Suprapubic skin (tissue), 4 donors: ENCODE measurements at places on chromosomes 1 and 21. TPM values are rescaled to one million over a fixed set of nuclear protein-coding genes. Genes with fewer than 3 reads are reported as not detected.

DNA sequence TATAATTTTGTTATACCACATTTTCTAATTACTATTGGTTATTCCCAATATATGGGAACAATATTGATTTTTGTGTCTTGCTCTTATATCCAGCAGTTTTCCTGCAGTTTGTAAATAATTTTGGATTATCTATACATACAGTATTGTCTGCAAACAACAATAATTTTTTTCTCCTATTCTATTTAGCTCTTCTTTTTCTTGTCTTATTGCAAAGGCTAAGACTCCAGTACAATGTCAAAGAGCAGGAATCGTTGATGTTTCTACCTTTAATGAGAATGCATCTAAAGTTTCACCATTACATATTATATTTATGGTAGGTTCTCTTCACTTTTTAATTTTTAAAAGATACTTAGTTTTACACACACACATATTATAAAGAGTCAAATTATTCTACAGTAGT, 4.1 kb upstream of the AVPR1B start:
- H3K27me3 ChIP-seq, result peaks cover 14% of the 10 kb centered on the region
- peaks cover 11% of the 10 kb centered on the region for H3K4me1 ChIP-seq
- DNase-seq, result no peak
- no peak overlapping the region for H3K4me3 ChIP-seq
- no peaks in the 10 kb centered on the region for H3K36me3 ChIP-seq

- H3K36me3 ChIP-seq, result no peaks in the 10 kb centered on the region
- peak overlapping the region; percentile 55 for H3K27ac ChIP-seq
- no peak for DNase-seq
- no peaks in the 10 kb centered on the region for H3K27me3 ChIP-seq
- H3K4me1 ChIP-seq, result peaks cover 3% of the 10 kb centered on the region
Measured at GRCh38 chr21:36846631-36847030, 119.8 kb downstream of the HLCS start.

- no peak for DNase-seq
- no peaks in the 10 kb centered on the region for H3K27me3 ChIP-seq
- H3K36me3 ChIP-seq, result peaks cover 94% of the 10 kb centered on the region
- no peaks in the 10 kb centered on the region for H3K4me1 ChIP-seq
- H3K27ac ChIP-seq, result no peak overlapping the region
- no peak overlapping the region for H3K4me3 ChIP-seq
Measured at GRCh38 chr1:39328586-39329121, 124.2 kb downstream of the MACF1 start.

GRCh38 chr21:45620201-45620923, 23.2 kb upstream of the PCBP3 start:
- DNase-seq, result no peak
- H3K27me3 ChIP-seq, result peaks cover 53% of the 10 kb centered on the region
- H3K4me3 ChIP-seq, result no peak overlapping the region
- no peaks in the 10 kb centered on the region for H3K4me1 ChIP-seq
- no peak overlapping the region for H3K27ac ChIP-seq
- no peaks in the 10 kb centered on the region for H3K36me3 ChIP-seq

DNA sequence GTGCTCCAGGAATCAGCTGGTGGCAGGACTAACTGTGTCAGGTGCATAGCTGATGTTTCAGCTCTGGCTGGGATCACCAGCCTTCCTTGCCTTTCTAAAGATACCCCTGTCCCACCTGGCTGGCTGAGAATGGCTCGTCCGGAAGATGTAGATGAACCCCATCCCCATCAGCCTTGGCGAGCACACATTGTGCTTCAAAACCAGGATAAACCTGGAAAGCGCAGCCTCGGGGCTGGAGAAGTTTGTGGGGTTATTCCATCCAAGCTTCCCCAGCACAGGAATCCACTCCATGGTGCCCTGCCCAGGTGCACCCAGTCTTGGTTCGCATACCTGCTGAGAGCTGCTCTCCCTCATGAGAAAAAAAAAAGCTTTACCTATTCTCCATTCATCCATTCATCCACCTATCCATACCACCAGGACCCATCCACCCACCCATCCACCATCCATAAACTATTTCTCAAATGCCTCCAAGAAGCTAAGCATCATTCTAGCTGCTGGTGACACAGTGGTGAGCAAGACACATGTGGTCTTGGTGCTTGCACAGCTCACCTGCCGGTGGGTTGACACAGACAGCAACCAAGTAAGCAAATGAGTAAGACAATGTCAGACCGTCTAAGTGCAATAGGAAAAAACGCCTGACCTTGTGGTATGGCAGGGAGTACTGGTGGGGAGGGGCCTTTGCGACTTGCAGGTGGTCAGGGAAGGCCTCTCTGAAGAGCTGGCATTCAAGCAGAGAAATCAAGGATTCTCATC, 94.0 kb downstream of the DMRTB1 start:
- H3K27ac ChIP-seq, result no peak overlapping the region
- H3K4me1 ChIP-seq, result peaks cover 3% of the 10 kb centered on the region
- H3K4me3 ChIP-seq, result no peak overlapping the region
- peak; percentile 29 for DNase-seq
- H3K27me3 ChIP-seq, result no peaks in the 10 kb centered on the region
- no peaks in the 10 kb centered on the region for H3K36me3 ChIP-seq

- peak overlapping the region; percentile 65 for H3K4me3 ChIP-seq
- no peak for DNase-seq
- H3K27ac ChIP-seq, result peak overlapping the region; percentile 92
- no peaks in the 10 kb centered on the region for H3K27me3 ChIP-seq
- H3K36me3 ChIP-seq, result peaks cover 3% of the 10 kb centered on the region
Measured at GRCh38 chr21:39184050-39184980, 1.1 kb upstream of the PSMG1 start.

GRCh38 chr1:56803561-56804156, 15.5 kb downstream of the FYB2 start:
- no peak overlapping the region for H3K27ac ChIP-seq
- H3K27me3 ChIP-seq, result no peaks in the 10 kb centered on the region
- H3K4me3 ChIP-seq, result no peak overlapping the region
- no peak for DNase-seq
- no peaks in the 10 kb centered on the region for H3K4me1 ChIP-seq

- no peaks in the 10 kb centered on the region for H3K4me1 ChIP-seq
- no peak overlapping the region for H3K4me3 ChIP-seq
- no peaks in the 10 kb centered on the region for H3K27me3 ChIP-seq
- peak; percentile 43 for DNase-seq
Measured at GRCh38 chr1:54439550-54440223, 33.5 kb upstream of the SSBP3 start.

DNA sequence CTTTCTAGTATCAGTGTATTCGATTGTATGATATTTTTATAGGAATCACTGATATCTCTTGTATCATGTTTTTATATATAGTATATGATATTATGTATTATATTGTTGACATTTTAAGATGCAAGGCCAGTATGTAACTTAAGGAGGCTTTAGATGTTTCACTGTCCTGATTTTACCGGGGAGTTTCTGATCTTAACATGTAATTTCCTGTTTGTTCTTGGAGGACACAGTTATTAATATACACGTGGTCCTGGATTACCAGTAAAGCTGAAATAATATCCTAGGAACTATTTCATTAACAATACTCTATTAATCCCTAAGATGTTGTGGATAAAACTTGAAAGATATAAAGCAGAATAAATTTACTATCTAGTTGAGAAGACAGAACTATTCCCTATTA, 19.5 kb downstream of the SDCCAG8 start:
- no peaks in the 10 kb centered on the region for H3K27me3 ChIP-seq
- H3K27ac ChIP-seq, result no peak overlapping the region
- no peak for DNase-seq
- H3K4me3 ChIP-seq, result no peak overlapping the region
- peaks cover under 1% of the 10 kb centered on the region for H3K4me1 ChIP-seq
- peaks cover 46% of the 10 kb centered on the region for H3K36me3 ChIP-seq

DNA sequence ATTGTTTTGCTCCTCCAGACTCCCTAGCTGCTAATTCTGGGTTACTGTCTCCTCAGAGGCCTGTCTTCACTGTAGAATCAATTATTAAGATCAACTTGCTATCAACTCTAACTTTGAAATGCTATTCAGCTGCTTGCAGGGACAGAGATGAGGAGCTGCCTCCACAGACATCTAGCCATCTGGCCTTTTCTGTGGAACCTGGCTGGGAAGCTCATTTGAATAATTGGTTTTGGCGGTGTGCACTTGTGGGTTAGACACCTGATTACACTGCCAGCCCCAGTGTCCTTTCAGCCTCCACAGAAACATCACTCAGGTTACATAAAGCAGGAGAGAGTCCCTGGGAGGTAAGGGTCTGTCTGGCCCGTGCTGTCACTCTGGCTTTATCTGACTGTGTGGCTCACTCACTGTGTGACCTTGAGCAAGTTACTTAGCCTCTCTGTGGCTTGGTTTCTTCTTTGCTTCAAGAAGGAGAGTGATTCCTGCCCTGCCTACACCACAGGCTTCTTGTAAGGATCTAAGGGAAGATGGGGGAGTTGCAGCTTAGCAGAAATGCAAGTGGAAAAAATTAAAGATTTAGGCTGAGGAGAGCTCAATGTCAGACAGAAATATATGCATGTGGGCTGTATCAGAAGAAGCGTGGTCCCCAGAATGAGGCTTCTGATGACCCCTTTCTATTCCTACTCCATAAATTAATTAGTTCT, 131.6 kb downstream of the BEND5 start:
- no peaks in the 10 kb centered on the region for H3K4me1 ChIP-seq
- no peak for DNase-seq
- H3K4me3 ChIP-seq, result no peak overlapping the region
- peaks cover 7% of the 10 kb centered on the region for H3K27me3 ChIP-seq
- no peak overlapping the region for H3K27ac ChIP-seq

DNA sequence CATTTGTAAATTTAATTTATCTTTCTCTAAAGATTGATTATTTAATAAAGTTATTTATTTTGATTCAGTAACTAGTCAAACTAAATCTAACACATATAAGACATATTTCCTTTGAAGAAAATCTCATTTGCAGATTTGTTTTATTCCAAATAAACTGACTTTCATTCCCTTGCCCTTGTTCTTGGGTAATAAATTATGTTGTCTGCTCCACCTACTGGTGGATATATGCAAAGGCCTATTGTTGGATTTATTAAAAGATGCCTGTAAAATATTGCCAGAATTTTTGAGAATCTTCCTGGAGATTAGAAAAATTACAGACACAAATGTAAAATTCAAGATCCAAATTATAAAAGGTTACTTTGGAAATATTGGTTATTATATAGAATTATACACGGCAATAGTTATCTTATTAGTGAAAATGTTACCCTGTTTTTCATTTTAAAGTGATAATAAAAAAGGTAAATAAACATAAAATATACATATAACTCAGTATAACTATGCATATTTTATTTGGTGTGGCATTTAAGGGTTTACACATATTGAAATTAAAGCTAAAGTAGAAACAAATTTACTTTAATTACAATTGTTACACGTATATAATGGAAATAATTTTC, 116.1 kb downstream of the SPATA17 start:
- no peak for DNase-seq
- no peaks in the 10 kb centered on the region for H3K4me1 ChIP-seq
- H3K4me3 ChIP-seq, result no peak overlapping the region
- no peak overlapping the region for H3K27ac ChIP-seq
- H3K36me3 ChIP-seq, result no peaks in the 10 kb centered on the region

DNA sequence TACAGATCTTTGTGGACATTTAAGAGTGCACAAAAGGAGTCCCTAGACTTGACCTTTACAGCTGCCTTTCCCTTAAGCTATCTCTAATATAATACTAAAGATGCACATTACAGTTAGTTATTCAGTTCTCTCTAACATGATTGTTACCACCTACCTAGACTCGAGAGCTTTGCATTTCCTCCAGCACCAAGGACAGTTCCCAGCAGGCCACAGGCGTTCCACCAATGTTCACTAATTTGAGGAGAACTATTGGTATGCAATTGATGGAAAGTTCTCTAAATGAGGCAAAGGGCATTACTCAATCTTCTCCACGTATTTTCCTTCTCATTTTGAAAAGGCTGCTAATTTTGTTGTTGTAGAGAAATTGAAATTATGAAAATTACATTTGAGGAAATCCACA, 5.4 kb upstream of the NTNG1 start:
- no peak overlapping the region for H3K27ac ChIP-seq
- H3K4me1 ChIP-seq, result peaks cover 10% of the 10 kb centered on the region

GRCh38 chr1:41355761-41356160, 5.5 kb upstream of the FOXO6 start:
- H3K36me3 ChIP-seq, result no peaks in the 10 kb centered on the region
- H3K4me3 ChIP-seq, result no peak overlapping the region
- no peaks in the 10 kb centered on the region for H3K27me3 ChIP-seq
- no peak overlapping the region for H3K27ac ChIP-seq
- peaks cover 53% of the 10 kb centered on the region for H3K4me1 ChIP-seq

DNA sequence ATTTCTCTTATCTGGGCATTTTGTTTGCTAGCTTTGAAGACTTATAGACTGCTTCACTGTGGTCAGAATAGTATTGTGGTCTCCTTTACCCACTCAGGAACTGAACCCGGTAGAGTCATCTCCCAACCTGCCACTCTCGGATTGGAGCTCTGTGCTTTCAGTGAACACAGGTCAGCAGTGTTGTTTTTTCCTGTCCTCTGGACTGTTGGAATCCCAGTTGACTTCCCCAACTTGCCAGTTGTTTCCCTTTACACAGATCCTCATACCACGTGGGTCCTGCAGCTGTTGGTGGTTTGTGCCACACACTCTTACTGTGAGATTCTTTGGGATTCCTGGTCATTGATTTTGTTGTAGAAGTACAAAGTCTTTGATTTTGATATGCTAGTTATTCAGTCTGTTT, 214.1 kb downstream of the DYRK1A start:
- no peak overlapping the region for H3K4me3 ChIP-seq
- H3K36me3 ChIP-seq, result no peaks in the 10 kb centered on the region
- H3K4me1 ChIP-seq, result no peaks in the 10 kb centered on the region
- DNase-seq, result no peak
- H3K27ac ChIP-seq, result no peak overlapping the region

DNA sequence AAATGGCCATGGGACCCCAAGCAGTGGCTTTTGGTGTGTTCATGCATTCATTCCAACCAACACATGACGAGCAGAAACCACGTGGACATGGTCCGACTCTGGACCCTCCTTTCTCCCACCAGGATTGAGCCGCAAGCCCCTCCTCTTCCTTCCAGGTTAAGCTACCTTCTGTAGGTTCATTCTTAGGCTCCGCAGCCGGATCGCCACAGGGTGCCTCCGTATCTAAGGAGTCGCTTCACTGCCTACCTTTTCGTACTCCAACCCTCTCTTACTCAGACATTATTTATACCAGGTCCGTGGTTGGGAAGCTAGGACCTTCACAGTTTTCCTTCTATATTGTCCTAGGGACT, 63.6 kb downstream of the RHBG start:
- no peak for DNase-seq
- H3K27ac ChIP-seq, result no peak overlapping the region
- H3K4me3 ChIP-seq, result no peak overlapping the region
- peaks cover 100% of the 10 kb centered on the region for H3K27me3 ChIP-seq

GRCh38 chr1:75265792-75266191, 131.6 kb downstream of the LHX8 start:
- H3K4me3 ChIP-seq, result no peak overlapping the region
- H3K36me3 ChIP-seq, result no peaks in the 10 kb centered on the region
- DNase-seq, result no peak
- H3K27me3 ChIP-seq, result no peaks in the 10 kb centered on the region

GRCh38 chr1:200471739-200472138, 61.9 kb upstream of the ZNF281 start:
- peaks cover 9% of the 10 kb centered on the region for H3K27me3 ChIP-seq
- no peaks in the 10 kb centered on the region for H3K4me1 ChIP-seq
- DNase-seq, result no peak
- no peaks in the 10 kb centered on the region for H3K36me3 ChIP-seq
- no peak overlapping the region for H3K4me3 ChIP-seq
- H3K27ac ChIP-seq, result no peak overlapping the region

The SH2D1B gene
- total RNA-seq, result not detected

The CRABP2 gene
- 46.3 TPM for total RNA-seq

The FMO5 gene
- total RNA-seq, result 29.9 TPM

The LENEP gene
- total RNA-seq, result not detected
